Anterior cingulate cortex (tissue), 58 donors: ENCODE measurements at places on chromosomes 11 and 22.

GRCh38 chr11:69568809-69569097 lies 72.2 kb upstream of the CCND1 start:
- no peak for DNase-seq

DNA sequence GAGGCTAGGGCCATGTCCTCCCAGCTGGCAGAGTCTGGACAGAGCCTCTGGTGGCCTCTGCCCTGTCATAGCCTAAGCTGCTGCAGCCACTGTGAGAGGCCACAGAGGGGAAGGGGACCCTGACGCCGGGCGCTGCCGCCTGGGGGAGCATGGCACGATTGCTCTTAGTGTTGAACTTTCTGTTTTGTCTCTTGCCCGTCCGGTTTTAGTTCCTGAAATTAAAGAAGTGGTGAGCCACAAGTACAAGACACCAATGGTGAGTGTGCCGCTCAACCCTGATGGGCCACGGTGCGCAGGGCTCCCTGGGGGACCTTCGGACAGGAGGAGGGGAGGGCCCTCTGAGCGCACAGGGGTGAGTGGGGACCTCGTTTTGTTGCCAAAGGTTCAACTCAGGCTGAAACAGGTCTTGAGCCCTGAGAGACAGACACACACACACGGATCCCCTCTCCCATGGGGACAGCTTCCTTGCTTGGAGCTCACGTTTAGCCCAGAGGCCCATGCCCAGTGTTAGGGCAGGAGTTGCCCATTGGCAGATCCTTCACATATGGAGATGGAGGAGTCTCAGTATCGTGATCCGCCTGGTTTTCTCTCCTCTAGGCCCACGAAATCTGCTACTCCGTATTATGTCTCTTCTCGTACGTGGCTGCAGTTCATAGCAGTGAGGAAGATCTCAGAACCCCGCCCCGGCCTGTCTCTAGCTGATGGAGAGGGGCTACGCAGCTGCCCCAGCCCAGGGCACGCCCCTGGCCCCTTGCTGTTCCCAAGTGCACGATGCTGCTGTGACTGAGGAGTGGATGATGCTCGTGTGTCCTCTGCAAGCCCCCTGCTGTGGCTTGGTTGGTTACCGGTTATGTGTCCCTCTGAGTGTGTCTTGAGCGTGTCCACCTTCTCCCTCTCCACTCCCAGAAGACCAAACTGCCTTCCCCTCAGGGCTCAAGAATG lies 23.8 kb downstream of the MYBPC3 start:
- DNase-seq, result no peak

- DNase-seq, result no peak
Observed at GRCh38 chr11:103315248-103315647, 206.0 kb downstream of the DYNC2H1 start.

DNA sequence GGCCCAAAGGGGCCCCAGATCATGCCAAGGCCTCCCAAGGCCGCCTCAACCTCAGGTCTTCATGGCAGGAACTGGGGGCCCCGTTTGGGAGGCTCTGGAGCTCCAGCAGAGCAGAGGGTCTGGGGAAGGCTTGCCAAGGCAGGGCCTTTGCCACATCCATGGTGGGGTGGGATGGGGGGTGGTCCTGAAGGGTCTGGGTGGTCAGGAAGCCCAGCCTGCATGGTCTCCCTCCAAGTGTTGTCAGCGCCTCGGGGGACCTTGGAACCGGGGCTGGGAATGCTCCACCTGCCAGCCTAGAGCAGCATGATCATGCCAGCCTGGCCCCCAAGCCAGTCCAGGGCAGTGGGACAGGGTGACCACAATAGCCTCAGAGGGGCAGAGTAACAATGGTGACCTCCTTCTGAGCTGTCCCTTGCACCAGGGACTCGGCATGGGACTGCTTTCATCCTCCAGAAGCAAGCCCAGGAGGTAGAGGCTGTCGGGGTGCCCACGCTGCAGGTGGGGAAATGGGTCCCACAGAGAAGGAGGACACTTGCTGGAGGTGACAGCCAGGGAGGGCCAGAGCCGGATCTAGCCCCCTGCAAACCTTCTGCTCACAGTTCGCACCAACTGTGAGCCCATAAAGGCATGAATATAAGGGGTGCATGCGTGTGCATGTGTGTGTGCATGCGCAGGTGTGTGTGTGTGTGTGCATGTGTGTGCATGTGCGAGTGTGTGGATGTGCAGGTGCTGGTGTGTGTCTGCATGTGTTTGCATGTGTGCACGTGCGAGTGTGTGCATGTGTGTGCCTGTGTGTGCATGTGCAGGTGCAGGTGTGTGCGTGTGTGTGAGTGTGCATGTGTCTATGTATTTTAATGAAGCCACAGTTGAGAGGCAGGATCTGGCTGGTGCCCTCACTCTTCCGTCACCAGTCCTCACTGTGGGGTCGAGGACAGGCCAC lies 63.8 kb downstream of the MYEOV start:
- no peak for DNase-seq

GRCh38 chr11:120126620-120127019 lies 11.3 kb downstream of the TRIM29 start:
- no peak for DNase-seq

GRCh38 chr22:29477723-29478318 lies 2.2 kb upstream of the NEFH start:
- DNase-seq, result no peak

DNA sequence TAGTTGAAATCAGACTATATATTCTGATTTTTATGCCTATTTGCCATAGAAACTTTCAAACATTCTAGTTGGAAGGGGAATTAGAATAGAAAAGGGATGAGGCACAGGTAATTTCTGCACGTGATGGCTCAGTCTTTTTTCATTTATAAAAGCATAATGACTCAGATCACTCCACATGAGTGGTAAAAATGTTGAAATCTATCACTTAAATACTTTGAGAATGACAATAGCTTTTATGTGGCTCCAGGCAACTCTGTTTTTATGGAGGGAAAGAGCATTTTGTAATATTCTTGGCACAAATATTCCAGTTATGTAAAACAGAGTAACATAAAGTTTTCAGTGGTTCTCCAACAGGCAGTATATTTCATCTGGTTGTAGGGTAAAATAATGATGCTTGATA lies 5.9 kb upstream of the MMP3 start:
- DNase-seq, result no peak

DNA sequence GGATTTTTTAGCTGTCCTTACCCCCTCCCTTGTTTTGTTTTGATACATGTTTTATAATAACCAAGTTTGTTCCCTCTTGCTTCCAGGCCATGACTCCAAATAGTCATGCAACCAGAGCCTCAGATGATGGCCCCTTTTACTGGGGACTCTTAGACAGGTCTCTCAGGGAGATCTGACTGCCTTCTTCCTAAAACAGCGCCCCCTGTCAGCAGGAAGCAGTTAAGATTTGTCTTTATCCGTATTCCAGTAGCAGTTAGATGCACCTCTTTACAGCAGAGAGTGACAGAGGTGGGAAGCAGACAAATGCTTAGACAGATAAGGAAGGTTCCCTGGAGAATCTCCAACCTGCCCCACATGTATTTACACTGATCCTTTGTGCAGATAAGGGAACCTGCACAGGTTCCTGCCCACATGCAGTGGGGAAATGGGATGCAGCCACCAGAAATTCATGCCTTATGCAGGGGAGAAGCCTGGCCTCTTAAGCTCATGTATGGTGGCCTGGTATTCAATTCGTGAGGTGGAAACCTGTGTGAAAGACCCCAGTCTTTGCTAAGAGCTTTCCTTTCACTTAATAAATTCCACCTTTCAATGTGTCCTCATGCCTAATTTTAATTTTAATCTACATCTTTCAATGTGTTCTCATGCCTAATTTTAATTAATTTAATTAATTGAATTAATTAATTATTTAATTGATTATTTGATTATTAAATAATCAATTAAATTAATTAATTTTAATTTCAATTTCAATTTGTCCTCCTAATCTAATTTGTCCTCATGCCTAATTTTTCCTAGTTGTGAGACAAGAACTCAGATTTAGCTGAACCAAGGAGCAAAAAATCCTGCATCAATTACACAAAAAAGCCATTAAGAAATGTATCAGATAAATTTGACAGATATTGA lies 11.5 kb upstream of the GLYAT start:
- no peak for DNase-seq

DNA sequence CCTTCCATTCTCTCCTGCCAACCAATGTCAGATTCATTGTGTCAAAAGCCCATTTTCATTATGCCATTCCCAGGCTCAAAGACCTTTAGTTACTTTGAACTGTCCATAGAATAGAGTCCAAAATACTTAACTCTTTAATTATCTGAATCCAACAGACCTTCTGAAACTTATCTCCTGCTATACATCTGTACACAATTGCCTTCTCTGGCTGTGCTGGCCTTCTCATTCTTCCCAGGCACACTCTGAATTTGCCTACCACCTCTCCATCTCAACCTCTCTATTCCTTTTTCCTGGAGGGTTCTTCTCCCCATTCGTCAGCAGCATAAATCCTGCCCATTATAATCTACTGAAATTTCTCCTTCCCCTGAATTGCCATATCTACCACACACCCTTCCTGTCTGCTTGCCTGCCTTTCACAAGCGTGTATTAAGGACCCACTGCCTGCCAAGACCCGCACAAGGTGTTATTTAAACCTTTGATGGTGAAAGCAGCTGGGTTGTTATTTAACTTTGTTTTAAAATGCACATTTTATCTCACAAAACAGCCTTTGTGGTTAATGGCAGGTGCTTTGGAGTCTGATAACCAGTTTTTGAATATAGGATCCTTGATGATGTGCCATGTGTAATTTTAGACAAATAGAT lies 125.9 kb downstream of the CCDC81 start:
- DNase-seq, result no peak

- no peak for DNase-seq
Observed at GRCh38 chr11:67416416-67417335, 1.2 kb downstream of the CARNS1 start.

DNA sequence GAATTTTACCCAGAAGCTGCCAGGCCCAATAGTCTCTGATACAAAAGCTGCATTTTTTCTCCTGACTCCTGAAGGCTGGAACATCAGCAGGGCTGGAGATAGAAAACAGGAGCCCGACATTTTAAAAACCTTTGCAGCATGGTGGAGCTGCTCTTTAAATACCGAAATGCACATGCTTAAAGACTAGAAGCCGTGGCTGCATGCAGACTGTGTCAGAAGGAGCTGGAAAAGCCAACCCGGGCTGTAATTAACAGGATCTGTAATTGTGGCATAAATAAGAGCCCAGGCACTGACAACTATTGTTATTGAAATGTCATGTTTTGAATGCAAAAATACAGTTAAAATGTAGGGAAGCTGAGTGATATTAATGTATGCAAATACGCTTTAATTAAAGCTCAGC lies 304.9 kb upstream of the PLET1 start:
- DNase-seq, result no peak

GRCh38 chr11:129967996-129968395 lies 34.6 kb downstream of the PRDM10 start:
- no peak for DNase-seq

- no peak for DNase-seq
Observed at GRCh38 chr22:28670161-28670560, 9.5 kb downstream of the TTC28 start.

DNA sequence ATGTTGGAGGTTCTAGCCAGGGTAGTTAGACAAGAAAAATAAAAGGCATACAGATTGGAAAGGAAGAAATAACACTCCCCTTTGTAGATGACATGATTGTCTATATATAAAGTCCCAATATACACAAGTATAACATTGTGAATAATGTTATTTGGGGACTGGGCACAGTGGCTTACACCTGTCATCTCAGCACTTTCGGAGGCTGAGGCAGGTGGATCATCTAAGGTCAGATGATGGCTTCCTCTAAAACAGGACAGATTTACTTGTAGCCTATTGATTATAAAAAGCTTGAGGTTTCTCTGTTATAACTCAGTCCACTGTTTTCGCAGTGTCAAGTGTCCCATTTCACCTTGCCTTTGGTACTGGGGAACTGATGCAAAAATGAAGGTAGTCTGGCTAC lies 19.6 kb downstream of the ATM start:
- DNase-seq, result no peak

DNA sequence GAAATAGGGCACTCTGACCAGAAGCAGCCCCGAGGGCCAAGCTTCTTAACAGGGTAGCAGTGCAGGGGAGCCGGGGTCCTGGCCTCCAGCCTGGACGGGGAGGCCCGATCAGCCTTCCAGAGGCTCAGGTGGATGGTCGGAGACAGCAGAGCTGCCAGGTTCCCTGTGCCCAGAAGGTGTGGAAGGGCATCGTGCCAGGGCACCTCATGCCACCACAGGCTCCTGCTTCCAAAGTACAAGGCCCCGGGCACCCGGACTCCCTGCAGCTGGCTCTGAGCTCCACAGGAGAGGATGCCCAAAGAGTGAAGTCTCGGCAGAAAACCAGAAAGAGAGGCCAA lies 14.3 kb downstream of the EHD1 start:
- DNase-seq, result no peak
